Upper lobe of right lung (tissue), 1 donor: ENCODE measurements at places on chromosomes 5 and 9. TPM values are rescaled to one million over a fixed set of nuclear protein-coding genes. Genes with fewer than 3 reads are reported as not detected.

- H3K4me1 ChIP-seq = no peaks in the 10 kb centered on the region
- peaks cover 82% of the 10 kb centered on the region for H3K36me3 ChIP-seq
- no peak overlapping the region for H3K27ac ChIP-seq
- H3K27me3 ChIP-seq = no peaks in the 10 kb centered on the region
Observed at GRCh38 chr9:121773954-121774714, 122.7 kb downstream of the DAB2IP start.

GRCh38 chr9:120284821-120285220 is 295.1 kb downstream of the CDK5RAP2 start:
- H3K27me3 ChIP-seq = no peaks in the 10 kb centered on the region
- no peak overlapping the region for H3K27ac ChIP-seq
- no peaks in the 10 kb centered on the region for H3K4me1 ChIP-seq
- H3K4me3 ChIP-seq = no peak overlapping the region
- no peak for DNase-seq

DNA sequence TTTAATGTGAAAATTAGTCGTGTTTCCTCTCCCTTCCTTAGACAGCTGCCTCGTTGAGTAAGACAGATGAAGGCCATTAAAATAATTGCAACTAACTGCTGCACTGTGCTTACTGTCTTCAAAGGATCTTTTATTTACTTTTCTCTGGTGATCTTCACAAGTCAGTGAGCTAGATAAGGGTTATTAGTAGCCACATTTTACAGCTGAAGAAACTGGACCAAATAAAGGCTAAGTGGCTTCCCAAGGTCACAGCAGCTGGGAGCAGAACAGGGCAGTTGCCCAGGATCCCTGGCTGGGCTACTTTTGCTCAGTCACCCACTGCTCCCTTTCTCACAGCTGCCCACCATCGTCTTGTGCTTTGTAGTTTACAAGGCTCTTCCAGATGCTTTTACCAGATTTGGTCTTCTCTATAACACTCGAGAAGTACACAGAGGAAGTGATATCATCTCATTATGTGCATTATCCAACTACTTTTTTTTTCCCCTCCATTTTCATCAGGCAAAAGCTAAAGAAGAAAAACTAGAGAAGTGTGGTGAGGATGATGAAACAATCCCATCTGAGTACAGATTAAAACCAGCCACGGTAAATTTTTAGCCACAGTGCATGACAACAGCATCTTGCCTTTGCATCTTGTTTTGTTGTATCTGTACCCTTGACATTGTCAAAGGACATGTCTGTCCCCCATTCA is 61.8 kb downstream of the ERAP1 start:
- peaks cover 99% of the 10 kb centered on the region for H3K36me3 ChIP-seq
- H3K27me3 ChIP-seq = no peaks in the 10 kb centered on the region
- H3K4me1 ChIP-seq = peaks cover 10% of the 10 kb centered on the region
- H3K27ac ChIP-seq = no peak overlapping the region
- DNase-seq = no peak

Gene PDZD2
- 70.9 TPM for total RNA-seq

DNA sequence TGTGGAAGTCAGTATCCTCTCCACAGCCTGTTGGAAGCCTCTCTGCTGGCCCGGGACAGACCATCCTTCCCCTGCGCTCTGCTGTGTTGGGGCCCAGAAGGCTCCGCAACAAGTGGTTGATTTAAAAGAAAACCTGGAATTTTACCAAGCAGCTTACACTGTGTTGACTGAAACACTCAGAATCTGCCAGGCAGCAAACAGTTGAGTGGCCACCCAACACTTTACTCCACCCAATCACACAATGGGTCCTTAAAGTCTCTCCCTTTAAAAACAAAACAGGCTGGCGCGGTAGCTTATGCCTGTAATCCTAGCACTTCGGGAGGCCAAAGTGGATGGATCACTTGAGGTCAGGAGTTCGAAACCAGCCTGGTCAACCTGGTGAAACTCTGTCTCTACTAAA is 28.0 kb upstream of the DMRT3 start:
- peaks cover 31% of the 10 kb centered on the region for H3K27me3 ChIP-seq
- no peak overlapping the region for H3K27ac ChIP-seq
- no peaks in the 10 kb centered on the region for H3K36me3 ChIP-seq

DNA sequence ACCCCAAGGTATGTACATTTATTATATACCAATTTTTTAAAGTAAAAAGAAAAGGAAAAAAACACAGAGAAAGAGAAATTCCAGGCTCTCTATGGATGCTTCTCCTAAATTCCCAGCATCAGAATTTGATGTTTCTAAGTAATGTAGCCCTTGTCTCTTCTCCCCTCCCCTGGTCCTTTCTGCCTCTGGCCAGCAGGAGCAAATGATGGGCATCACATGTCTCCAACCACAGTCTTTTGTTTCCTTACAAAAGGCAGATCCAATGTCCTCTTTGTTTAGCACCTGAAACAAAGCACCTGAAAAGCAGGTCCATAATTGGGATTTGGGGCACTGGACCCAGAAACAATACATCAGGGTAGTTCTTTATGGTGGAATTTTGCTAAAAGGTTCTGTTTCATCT is 50.4 kb upstream of the APC start:
- no peak overlapping the region for H3K4me3 ChIP-seq
- no peak for DNase-seq
- no peaks in the 10 kb centered on the region for H3K4me1 ChIP-seq
- no peaks in the 10 kb centered on the region for H3K36me3 ChIP-seq
- no peak overlapping the region for H3K27ac ChIP-seq

Gene SPATA31E1
- total RNA-seq = not detected

Gene CTNND2
- total RNA-seq = 6.9 TPM

Gene LCN1
- total RNA-seq = not detected

GRCh38 chr5:142175039-142175438 is 66.5 kb downstream of the NDFIP1 start:
- DNase-seq = no peak

DNA sequence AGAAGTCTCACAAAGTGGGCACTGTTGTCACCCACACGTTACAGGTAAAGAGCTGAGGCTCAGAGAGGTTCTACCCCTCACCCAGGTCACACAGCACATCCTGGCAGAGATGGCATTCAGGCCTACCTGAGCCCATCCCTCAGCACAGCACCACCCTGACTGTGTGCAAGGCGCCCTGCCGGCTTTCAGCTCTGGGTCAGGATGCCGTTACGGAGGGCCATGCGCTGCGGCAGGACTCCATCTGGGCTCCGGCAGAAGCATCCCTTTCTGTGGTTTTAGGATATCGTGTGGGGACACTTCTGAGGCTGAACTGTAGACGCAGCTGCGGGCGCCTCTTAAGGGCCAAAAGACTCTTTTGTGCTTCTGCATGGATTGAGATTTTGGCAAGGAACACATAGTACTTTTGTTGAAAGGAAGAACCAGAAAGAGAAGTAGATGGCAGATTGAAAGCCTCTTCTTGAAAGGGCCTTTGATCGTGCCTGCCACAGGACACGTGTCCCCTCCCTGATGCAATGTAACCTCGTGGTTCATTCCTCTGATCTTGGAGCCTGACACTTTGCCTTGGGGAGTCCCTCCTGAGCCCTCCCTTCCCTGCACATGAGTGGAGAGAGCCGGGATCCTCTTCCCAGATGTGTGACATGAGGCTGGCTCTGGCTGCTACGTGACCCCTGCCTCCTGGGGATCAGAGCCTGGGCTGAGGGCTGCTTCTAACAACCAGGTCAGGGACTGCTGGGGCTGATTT is 31.3 kb downstream of the USP20 start:
- peaks cover 28% of the 10 kb centered on the region for H3K36me3 ChIP-seq
- no peak overlapping the region for H3K4me3 ChIP-seq
- no peak overlapping the region for H3K27ac ChIP-seq

DNA sequence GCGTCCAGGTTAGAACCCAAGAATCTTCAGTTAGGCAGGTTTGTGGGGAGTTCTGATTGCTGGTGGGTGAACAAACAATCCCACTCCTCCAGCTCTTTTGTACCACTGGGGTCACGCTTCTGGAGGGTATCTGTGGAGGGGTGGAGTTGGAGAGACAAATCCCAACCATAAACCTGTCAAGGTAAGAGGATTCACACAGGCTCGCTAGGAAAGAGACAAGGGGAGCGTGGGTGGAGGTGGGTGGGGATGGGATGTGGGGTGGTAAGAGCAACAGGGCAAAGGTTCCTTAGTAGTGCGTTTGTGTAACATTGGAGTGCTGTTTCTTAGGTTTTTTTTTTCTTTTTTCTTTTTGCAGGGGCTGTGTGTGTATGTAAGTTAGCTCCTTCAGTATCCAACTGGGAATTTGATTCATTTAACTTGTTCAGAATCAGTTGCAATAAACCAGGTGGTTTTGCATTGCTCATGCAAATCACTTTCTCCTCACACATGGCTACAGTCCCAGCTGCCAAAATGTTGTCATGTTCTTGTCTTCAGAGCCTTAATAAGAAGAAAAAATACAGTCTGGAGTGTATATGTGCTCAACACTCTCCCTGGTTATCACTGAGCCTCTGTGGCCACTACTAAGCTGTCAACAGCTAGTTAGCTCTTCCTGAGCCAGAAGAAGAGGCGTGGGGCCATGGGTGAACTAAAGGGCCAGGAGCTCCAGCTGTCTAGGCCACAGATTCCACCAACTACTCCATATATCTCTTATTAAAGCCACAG is 164.0 kb upstream of the RAD23B start:
- DNase-seq = no peak
- no peak overlapping the region for H3K4me3 ChIP-seq
- H3K27me3 ChIP-seq = no peaks in the 10 kb centered on the region
- H3K4me1 ChIP-seq = no peaks in the 10 kb centered on the region
- H3K36me3 ChIP-seq = no peaks in the 10 kb centered on the region

Gene TAF11L2
- total RNA-seq = not detected

- H3K4me3 ChIP-seq = no peak overlapping the region
- H3K27me3 ChIP-seq = no peaks in the 10 kb centered on the region
- no peak overlapping the region for H3K27ac ChIP-seq
Observed at GRCh38 chr5:82560561-82560960, 282.4 kb upstream of the RPS23 start.
